ENCODE measurements at places on chromosomes 13 and 19.

GRCh38 chr13:114115191-114115671 is 17.2 kb downstream of the RASA3 start:
- DNase-seq = no peak

DNA sequence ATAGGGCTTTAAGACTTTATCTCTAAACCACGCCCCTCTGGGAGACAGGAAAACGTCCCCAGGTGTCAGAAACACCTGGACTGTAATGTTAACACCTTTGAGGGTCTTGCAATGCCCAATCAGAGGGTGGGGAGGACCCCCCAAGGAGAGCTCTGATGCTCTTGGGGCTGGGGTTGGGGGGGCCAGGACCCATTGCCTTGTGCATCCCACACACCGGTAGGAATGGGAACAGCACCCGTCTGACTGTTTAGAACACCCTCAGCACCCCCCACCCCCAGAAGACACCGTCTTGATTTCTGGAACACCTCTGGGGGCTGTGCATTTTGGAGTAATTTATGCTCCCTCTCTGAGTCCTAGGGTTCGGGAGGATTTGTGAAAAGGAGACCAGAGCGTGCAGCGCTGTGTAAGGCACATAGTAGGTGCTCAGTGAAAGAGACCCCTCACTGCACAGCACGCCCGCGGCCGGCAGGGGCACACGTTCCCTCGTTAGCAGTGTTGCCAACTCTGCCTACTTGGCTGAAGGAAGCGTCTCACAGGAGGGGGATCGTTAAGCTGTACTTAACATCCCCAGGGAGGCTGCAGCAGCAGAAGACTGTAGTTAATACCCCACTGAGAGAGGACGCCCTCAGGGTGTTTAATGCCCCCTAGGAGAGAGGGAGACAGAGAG is 2.8 kb upstream of the ERFL start:
- DNase-seq = peak; percentile 14

DNA sequence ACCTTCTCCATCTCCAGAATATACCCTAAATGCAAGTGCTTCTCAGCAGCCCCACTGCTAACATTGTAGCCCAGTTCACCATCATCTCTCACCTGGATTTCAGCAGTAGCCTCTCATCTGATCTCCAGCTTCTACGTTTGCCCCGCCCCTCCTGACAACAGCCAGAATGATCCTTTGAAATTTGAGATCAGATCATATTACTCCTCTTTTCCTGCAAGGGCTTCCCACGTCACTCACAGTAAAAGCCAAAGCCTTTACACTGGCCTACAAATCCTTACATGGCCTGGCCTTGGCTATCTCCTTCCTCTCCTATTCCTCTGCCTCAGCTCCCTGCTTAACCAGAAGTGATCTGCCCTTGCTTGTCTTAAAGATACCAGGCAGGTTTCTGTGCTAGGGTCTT is 94.3 kb upstream of the NBEA start:
- DNase-seq = no peak

- peak; percentile 68 for DNase-seq
These were observed 11.2 kb upstream of the MADCAM1 start for GRCh38 chr19:485077-485476.

DNA sequence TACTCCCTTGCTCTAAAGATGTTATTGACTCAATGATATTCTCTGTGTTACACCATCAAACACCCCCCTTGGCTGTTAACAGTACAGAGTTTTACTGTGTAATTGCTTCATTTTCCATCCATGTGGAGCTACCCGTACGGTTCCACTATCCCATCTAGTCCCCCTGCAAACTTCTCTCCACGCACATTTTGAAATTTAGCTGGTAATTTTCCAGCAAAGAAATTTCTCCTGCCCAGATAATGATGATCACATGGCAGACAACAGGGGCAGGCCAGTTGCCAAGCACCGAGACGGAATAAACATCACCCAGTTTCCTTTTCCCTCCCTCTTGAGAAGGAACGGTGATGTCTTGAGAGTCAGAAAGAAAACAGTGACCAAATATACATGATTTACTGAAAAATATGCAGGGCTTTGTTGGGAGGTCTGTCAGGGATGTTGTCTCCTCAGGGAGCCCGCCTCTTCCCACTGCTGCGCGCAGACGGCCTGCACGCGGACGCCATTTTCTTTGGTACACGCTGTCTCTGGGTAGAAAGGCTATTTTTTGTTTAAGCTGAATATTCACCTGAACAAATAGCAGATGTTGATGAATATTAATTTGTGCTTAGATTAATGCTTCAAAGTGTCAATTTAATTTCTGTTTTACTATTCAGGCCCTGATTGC is 109.9 kb downstream of the OLFM4 start:
- peak; percentile 61 for DNase-seq

DNA sequence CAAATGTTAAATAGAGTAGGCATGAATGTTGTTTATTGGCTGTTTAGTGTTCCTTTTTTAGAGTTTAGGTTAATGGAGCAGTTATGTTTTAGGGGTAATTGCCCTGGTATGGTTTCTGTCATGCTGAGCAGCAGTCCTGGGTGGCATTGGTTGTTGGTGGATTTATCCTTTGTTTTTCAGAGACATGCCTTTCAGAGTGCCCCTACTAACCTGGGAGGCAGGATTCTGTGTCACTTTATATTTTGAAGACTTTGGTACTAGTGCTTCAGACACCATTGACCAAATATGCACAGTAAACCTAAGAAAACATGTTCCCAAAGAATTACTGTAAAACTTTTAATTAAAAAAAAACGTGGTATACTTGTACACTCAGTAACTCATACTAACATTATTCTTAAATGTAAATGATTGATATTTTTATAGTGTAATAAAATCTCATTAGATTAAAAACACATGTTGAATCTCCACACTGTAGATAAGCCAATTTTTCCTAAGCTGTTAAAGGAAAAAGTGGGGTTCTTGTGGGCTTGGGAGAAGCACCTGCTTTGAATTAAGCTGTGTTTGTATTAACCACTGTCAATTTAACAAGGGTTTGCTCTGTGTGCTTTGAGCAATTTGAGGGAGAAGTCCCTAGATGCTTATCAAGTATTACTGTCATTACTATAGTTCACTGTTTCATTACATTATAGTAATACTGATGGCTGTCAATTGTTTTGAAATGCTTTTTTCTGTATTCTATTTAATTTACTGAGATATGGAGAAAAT is 133.2 kb downstream of the LMO7 start:
- DNase-seq = peak; percentile 19

DNA sequence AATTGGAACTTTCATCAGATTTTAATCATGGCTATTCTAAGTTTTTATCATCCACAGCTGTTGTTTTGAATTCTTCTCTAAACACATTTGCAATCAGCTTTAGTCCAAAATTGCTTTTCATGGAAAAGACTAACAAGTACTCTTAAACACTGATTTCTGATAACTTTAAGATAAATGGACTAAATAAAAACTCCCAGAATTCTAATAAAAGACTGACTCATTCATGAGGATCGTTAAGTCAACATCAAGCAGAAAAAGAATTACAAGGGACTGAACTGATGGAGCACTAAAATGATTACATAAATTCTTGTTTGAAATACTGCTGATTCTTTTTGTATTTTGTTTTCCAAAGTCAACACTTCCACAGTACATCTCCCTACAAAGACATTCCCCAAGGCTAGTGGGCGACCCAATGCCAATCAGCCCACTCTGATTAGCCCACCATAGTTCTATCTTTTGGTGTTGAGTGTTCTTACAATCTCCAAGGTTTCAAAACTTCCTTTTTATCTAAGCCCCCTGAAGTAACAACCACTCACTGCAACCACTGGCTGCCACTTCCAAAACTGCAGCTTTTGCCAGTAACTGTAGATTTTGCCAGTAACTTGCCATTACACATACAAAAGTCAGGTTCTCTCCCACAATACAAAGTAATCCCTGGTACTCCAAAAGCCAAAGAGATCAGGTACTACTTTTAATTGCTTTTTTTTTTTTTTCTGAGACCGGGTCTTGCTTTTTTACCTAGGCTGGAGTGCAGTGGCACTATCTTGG is 14.0 kb upstream of the NAA16 start:
- DNase-seq = no peak

- peak; percentile 34 for DNase-seq
These were observed 1.4 kb downstream of the GGN start for GRCh38 chr19:38386300-38386970.

DNA sequence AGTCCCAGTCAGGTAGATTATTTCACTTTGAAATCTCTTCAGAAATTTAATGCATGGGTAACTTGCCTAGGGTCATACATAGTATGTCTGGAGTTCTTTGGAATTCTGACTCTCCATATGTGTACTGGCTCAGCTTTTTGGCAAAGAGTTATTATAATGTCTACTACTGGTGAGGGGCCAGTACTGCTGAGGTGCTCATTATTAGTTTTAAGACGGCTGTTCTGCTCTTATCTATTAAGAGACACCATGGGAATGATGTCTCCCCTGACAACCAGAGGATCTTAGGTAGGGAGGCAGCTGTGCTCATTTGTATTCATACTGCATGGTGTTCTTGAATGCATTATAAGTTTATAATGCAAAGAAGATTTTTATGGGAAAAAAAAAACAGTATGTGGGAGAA is 184.1 kb downstream of the RGCC start:
- DNase-seq = no peak

DNA sequence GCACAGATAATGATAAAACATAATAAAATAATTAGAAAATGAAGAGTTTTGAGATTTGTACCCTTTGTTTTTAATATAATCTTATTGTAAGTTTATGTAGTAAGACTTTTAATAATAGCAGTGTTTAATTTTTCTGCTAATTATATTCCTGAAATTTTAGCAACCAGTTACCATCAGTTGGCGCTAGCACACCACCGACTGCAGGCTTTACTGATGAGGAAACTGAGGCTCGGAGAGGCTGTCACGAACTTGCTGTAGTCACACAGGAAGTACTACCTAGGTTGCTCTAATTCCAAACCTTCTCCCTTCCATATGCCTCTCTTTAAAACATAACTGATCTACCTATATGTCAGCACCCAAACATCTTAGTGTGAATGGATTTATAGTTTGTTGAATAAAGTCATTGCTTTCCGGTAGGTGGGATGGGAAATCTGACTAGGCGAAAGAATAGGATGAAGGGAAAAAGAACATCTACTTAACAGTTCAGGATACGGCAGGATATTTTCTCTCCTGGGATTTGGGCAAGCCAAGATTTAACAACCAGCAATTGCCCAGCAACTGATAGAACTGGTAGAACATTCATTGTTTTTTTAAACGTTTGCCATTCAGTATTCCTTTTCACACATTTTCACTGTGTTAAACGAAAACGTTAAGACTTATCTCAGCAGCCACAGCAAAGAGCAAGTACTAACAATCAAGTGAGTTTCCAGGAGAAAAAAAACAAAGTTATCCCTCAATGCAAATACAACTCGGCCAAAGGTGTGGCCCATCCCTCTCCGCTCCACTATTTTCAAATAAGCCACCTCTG is 822 bp upstream of the RFXAP start:
- no peak for DNase-seq

- DNase-seq = no peak
These were observed 7.0 kb downstream of the COX6B2 start for GRCh38 chr19:55347442-55348009.

DNA sequence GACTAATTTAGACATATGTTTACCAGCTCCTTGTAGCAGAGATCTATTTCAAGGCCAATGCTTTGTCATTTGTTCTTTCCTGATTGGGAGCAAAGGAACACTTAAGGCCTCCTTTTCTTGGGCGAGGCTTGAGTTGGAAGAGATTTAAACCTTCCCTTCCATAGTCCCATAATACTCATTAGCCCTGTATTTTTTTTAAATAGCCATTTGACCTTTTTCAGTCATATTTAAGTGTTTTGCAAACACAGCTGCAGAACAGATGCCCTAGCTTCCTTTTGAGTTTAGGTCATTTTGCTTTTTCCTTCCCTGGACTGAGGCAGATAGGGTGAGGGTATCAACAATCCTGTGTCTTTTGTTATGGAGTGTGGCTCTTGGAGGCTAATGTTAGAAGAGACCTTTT is 198.3 kb downstream of the NBEA start:
- no peak for DNase-seq

- DNase-seq = peak; percentile 98
These were observed at the start of gene ZNF790 for GRCh38 chr19:36837906-36838783. TSS of gene ZNF790 (minus strand) at chr19:36838387. CDS start at chr19:36825619, 12,768 bp downstream.

- DNase-seq = peak; percentile 62
These were observed 184.9 kb downstream of the PTPRS start for GRCh38 chr19:5155586-5156210.

GRCh38 chr19:32363632-32364031 is 18.2 kb downstream of the ZNF507 start:
- no peak for DNase-seq

GRCh38 chr13:99281811-99282263 is 23.7 kb upstream of the GPR18 start:
- no peak for DNase-seq

- peak; percentile 57 for DNase-seq
These were observed at the start of gene CNN1 for GRCh38 chr19:11538232-11539036. TSS of gene CNN1 (plus strand) at chr19:11538851. CDS start at chr19:11538928, 77 bp downstream.

DNA sequence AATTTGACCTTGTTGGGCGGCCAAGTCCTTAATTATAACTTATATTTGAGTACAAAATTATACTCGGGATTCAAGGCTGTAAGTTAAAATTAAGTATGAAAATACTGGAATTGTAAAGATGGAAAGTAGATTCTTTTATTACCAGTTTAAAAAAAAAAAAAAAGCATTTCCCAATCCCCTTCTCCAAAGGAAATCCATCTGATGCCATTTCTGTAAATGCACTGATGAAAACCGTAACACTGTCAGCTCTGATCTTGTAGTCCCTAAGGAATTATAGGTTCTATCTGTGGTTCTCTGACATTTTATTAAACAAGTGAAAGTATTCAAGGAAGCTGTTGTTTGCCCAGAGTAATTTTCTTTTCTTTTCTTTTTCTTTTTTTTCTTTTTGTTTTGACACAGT is 41.6 kb upstream of the HNRNPA1L2 start:
- no peak for DNase-seq

DNA sequence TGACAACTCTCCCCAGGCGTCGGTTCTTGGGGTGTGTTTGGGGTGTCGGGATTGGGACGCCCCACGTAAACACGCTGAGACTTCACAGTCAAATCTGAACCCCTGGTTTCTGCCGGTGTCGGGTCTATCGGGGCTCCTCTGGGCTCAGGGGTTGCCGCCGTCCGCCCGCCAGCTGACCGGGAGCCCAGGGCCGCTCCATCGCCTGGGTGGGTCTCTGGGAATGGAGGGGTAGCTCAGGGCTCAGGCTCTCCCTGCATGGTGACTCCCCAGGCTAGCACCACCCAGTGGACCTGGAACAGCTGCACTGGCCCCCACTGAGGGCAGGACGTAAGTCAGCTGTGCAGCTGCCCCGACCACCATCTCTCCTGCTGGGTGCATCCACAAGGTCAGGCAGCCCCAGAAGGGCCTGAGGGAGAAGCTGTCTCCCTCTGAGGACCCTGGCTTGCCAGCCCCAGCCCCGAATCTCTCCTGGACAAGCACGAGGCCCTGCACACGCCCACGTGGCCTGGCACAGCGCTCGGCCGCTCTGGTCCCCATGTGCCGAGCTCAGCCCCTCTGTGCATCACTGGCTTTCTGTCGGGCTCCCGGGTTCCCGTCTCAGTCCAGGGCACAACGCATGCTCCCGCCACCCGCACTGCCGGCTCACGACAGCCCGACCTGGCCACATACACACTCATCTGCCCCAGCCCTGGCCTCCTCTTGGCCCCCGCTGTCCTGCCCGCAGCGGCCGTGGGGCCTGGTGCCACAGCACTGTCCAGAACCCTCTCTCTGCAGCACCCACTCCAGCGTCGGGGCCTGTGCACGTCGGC is 6.1 kb downstream of the RNF126 start:
- DNase-seq = no peak

GRCh38 chr19:7953576-7953975 is 10.1 kb upstream of the TIMM44 start:
- no peak for DNase-seq

All from eye (tissue), 1 donor.